ENCODE measurements at places on chromosomes 6 and 20.

DNA sequence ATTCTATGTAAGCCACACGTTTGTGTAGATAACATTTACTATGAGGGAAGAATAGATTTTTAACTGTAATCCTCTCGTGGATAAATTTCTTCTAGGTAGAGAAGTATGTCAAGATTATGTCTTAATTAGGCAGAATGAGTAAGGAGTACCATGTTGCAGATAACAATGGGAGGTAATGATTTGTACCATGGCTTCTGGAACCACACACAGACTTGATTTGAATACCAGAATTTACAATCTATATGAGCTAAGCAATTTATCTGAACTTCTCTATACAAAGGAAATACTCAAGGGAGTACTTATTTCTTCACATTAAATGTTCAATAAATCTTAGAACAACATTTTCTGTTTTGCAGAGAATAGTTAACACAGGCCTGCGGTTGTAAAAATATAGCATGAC is 51.5 kb downstream of the RPS12 start:
- DNase-seq: no peak

GRCh38 chr6:79864421-79864820 is 82.9 kb downstream of the ELOVL4 start:
- no peak for DNase-seq

DNA sequence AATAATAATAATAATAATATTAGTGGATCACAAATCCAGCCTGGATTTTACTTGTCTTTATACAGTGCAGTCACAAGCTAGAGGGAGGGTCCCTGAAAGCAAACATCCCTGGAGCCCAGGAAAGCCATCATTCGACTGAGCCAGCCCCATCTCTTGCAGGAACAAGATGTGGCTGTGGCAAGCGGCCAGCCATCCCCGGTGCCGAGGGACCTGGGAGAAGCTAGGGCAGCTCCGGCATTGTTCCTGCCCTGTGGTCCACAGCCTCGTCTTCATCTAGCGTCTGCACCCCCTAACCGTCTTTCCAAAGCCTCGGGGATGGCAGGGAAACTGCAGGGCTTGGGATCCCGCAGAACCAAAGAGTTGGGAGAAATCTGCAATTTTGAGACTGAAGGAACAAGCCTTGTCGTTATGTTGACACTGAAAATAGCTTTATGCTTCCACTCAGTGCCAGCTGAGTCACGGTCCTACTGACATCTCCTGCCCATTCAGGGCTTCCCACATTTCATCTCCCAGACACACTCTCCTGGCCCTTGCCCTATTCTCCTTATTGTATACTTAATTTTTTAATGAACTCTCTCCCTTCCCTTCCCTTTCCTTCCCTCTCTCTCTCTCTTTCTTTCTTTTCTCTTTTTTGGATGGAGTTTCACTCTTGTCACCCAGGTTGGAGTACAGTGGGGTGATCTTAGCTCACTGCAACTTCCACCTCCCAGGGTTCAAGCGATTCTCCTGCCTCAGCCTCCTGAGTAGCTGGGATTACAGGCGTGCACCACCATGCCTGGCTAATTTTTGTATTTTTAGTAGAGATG is 62.5 kb upstream of the ZNFX1 start:
- DNase-seq: no peak

- DNase-seq: no peak
Observed at GRCh38 chr6:125486881-125487280, 185.1 kb upstream of the HDDC2 start.

GRCh38 chr6:163230901-163231300 is 183.6 kb upstream of the QKI start:
- no peak for DNase-seq

GRCh38 chr6:75374961-75375400 is 90.4 kb upstream of the TMEM30A start:
- peak; percentile 55 for DNase-seq

DNA sequence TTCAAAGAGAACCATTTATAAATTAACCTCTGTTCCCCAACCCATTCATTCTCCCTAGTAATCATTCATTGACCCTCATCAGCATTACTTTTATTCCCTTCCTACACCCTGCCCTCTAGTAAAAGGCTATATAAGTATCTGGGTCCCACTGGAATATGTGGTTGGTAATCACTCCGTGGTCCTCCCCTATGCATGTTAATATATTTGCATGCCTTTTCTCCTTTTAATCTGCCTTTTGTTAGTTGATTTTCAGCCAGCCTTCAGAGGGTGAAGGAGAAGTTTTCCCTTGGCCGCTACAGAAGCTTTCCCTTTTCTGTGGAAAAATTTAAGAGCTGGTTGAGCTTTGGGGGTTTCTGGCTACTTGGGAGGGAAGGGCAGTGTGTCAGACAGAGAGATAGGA is 585.6 kb downstream of the UTRN start:
- peak; percentile 46 for DNase-seq

DNA sequence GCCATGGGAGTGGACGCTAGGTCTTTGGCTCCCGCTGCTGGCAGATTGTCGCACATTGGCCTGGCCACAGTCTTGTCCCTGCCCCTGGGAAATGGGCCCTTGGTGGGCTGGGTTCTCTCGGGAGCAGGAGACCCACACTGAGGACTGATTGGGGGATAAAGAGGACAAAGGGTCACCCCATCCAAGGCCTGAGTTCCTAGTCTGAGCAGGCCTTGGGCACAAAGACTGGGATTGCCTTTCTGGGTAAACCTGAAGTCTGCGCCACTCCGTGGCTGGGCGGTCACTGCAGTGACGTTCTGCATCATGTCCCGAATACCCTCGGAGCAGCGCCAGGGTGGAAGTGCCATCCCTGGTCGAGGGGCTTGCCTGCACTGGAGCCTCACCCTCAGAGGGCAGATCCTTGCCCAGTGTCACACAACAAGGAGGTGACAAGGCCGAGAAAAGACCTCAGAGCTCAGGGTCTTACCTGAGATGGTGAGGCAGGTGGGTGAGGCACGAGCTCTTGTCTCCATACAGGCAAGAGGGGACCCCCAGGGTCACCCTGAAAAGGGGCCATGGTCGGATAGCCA is 36.1 kb upstream of the ZBP1 start:
- no peak for DNase-seq

- DNase-seq: no peak
Observed at GRCh38 chr6:148989585-148989984, 242.8 kb downstream of the UST start.

GRCh38 chr6:24064106-24064505 is 61.9 kb upstream of the NRSN1 start:
- DNase-seq: peak; percentile 57

All from GM23338 (cell line).